ENCODE measurements at places on chromosomes 5 and 9. TPM values are rescaled to one million over a fixed set of nuclear protein-coding genes. Genes with fewer than 3 reads are reported as not detected.

DNA sequence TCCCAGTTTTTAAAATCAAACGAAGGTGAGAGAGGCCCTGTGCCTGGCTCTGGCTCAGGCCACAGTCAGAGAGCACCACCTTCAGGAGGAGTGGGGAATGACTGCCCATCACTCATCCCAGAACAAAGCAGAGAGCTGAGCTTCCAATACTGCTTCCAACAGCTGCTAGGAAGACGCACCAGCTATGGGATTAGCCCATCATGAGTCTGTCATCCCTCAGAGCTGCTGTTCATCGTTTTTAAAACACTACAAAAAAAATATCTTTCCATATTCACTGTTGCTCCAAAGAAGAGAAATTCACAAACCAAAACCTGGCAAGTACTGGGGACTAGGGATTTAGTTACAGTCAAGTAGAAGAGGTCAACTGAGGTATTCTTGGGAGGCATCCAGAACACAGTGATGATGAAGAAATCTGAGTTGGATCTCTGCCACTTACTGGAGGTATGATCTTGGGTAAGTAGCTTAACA is 102.4 kb downstream of the CDK5RAP2 start:
- DNase-seq: no peak
- peaks cover 14% of the 10 kb centered on the region for H3K4me1 ChIP-seq
- H3K36me3 ChIP-seq: no peaks in the 10 kb centered on the region
- H3K27me3 ChIP-seq: no peaks in the 10 kb centered on the region
- H3K4me3 ChIP-seq: no peak overlapping the region

Gene SLC1A3
- total RNA-seq: 29.8 TPM

DNA sequence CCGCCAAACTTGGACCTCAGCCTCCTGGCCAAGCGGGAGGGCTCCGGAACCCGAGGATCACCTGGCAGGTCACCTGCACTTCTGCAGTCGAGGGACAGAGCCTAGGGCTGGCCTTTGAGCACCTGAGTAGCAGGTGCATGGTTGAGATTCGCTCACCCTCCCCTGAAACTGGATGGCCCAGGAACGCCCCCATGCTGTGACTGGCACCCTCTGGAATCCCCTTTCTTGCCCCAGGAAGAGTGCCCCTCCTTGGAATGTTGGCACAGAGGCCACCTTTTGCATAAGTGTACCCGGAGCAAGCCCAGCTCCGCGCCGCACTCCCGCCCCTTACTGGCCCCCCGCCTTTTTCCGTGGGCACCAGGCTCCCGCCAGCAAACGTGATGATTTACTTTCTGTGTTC is 112.5 kb upstream of the IER5L start:
- H3K4me1 ChIP-seq: no peaks in the 10 kb centered on the region
- peak; percentile 59 for DNase-seq
- no peaks in the 10 kb centered on the region for H3K27me3 ChIP-seq
- H3K4me3 ChIP-seq: no peak overlapping the region

GRCh38 chr5:41793141-41793770 is 77.0 kb downstream of the OXCT1 start:
- H3K4me1 ChIP-seq: no peaks in the 10 kb centered on the region
- H3K27ac ChIP-seq: no peak overlapping the region
- no peak for DNase-seq

DNA sequence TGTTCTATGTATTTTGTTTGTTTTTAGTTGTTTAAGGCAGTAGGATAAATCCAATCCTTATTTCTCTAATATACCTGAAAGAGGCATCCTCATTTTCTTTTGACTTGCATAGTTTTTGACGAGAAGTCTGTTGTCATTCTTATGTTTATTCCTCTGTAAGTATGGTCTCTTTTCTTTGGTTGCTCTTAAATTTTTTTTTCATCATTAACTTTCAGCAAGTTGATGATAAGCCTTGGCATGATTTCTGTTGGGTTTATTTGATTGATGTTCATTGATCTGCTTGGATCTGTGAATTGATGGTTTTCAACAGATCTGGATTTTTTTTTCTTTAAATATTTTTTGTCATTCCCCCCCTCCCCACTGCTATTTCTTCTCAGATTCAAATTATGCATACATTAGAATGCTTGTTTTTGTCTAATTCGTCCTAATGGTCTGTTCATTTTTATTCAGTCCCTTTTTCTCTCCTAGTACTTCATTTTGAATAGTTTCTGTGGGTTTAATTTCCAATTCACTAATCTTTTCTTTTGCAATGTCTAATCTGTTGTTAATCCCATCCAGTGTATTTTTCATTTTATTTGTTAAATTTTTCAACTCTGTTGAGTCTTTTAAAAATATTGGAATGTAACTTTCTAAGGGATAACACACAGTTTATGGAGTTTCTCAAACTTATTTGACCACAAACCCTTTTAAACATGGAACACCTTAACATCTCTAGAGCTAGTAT is 495.9 kb downstream of the CSNK1G3 start:
- no peak overlapping the region for H3K4me3 ChIP-seq
- no peak overlapping the region for H3K27ac ChIP-seq
- H3K36me3 ChIP-seq: no peaks in the 10 kb centered on the region
- no peaks in the 10 kb centered on the region for H3K27me3 ChIP-seq

GRCh38 chr5:140303966-140304365 is 1.1 kb upstream of the PFDN1 start:
- DNase-seq: no peak
- H3K27me3 ChIP-seq: no peaks in the 10 kb centered on the region
- H3K27ac ChIP-seq: no peak overlapping the region
- no peaks in the 10 kb centered on the region for H3K4me1 ChIP-seq

Gene TMED9
- total RNA-seq: 95.1 TPM
